Cardiac muscle cell (in vitro differentiated cells and primary cell): ENCODE measurements at places on chromosomes 12 and 14.

GRCh38 chr14:55807881-55808379 lies 227.9 kb downstream of the KTN1 start:
- no peak for DNase-seq

DNA sequence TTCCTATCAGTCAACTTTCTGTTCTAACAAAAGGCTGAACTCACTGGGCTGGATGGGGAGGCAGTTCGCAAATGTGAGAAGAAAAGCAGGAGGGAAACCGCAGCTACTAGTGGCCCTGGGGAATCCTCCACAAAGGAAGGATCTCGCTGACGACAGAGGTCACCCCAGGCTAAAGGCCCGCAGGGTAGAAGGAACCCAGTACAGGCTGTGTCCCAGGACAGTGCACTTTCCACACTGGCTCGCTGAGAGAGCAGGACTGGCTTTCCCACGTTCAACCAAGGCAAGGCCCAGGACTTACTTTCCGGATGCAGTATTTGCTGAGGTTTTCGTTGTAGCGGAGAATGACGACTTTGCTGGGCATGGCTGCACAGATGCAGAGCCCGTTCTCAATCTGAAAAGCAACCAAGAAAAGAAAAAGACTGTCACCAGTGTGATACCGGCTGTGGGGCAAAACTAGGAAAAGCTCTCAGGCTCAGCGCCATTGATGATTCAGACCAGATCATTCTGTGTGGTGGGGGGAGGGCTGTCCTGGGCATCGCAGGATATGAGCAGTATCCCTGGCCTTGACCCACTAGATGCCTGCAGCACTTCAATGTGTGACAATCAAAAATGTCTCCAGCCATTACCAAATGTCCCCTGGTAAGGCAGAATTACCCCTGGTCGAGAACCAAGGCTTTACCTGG lies 36.3 kb downstream of the PRKAB1 start:
- no peak for DNase-seq

DNA sequence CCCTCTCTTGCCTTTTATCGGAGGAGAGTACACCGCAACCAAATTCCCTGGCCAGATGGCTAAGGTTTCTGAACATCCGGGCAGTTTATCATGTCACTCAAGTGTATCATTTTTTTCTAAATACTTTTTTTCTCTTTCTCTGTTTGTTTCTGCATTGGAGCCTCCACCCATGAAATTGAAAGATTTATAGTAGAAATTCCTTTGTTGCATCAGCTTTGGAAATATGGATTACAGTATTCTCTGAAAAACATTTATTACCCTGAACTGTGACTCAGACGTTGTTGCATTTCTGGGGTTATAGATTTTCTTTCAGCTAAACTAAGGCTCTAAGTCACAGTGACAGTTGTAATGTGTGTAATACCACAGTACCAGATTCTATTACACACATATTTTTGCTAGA lies 187.0 kb downstream of the SPTSSA start:
- DNase-seq = no peak

DNA sequence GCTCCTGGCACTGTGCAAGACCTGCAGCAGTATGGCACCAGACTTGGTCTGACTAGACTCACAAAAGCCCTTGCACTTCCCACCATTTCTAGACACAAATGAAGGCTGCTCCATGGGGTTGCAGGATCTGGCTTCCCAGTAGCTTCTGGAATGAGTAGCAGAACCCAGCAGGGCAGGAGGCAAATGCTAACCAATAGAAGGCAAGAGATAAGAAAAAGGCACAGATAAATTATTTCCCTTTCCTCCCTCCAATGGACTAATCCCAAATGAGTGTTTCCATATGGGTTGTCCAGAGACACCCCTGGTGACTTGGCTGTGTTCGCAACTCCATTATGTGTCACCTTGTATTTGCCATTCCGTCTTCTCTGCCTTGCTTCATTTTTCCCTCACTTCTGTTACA lies 49.7 kb downstream of the KIF21A start:
- no peak for DNase-seq

- DNase-seq = no peak
Measured at GRCh38 chr14:58972233-58973017, 216.0 kb upstream of the DAAM1 start.

GRCh38 chr12:106883426-106883825 lies 72.3 kb upstream of the TMEM263 start:
- DNase-seq = no peak

DNA sequence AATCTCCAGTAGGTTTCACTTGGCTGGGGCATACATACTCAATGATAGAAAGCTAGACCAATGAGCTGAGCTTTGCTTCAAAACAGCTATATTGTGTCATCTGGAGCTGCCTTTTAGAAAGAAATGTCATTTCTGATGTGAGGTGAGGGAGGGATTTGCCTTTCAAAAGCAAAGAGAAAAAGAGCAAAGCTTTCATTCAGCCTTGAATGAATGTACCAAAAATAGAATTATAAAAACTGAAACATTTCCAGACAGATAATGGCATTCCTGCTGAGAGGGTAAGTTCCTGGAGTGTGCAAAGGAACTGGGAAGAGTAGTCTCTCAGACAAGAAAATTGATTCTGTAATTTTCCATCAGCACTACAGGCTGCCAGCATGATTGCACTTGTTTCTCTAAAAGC lies 710.0 kb downstream of the LRFN5 start:
- no peak for DNase-seq

- DNase-seq = no peak
Measured at GRCh38 chr14:92360651-92361370, 37.8 kb downstream of the SLC24A4 start.

DNA sequence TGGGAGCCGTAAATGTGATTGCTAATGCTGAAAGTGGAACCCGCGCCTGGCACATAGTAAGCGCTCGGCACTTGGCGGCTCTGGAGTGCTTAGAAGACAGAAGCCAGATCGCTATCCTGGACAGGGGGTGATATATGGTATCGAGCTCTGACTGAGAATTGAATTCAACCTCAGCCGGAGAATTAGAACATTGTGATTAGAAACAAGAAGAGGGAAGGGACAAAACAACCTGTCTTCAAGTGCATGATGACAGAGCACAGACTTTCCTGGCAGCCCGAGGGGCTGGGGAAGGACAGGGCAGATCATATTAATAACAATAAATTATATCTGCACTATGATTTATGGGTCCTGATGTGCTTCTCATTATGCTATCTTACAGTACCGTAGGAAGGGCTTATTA lies 66.9 kb upstream of the TBX3 start:
- DNase-seq = no peak

DNA sequence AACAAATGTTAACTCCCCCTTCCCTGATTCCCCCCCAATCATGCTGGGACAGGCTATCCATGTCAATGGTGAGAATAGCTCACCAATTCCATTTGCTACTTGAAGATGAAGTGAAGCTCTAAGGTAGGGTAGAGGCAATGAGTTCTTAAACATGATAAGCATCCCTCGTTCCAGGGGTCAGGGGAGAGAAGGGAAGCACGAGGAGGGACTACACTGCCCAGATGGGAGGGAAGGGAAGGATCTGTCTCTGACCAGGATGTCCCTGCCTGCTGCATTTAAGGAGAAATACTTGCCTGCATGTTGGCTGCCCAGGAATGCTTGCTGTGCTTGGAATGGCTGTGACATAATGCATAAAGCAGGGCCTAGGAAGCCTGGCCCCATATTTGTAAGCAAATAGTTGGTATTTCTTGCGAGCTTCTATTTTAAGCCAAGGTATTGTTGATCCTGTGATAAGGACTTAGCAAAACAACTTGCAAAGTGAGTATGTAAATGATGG lies 155.1 kb downstream of the CEP83 start:
- DNase-seq = peak; percentile 21

GRCh38 chr12:127176804-127177203 lies 1090.2 kb upstream of the TMEM132C start:
- DNase-seq = no peak

DNA sequence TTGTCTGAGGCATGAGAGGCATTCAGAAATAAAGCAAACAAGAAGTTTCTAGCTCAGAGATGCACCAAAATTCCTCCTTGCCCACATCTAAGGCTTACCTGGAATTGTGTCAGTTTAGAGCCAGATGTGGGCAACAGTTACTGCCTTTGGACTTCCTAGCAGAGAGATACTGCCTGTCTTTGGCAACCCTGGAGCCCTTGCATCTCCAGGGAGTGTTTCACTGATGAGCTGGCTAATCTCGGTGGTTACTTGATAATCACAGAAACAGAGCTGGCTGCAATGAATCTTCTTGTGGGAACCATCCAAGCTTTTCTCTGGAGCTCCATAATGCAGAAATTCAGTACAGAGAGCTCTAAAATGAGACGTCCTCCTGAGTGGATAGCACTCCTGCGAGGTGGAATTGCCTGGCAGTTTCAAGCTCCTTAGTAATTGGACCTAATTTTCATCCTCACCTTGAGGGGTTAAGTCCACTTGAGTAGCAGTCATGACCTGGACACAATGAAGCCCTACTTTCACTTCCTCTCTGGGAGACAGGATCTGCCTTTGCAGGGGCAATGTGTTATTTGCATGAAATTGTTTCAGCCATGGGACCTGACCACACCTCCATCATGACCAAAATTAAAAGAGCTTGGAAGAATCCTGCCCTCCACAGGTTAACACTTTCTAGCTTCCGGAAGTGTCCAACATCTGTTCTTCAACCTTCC lies 108.8 kb upstream of the ARHGAP5 start:
- no peak for DNase-seq

GRCh38 chr14:104361101-104361591 lies 218.4 kb upstream of the C14orf180 start:
- DNase-seq = no peak

- DNase-seq = no peak
Measured at GRCh38 chr12:128798571-128799341, 25.0 kb downstream of the SLC15A4 start.

DNA sequence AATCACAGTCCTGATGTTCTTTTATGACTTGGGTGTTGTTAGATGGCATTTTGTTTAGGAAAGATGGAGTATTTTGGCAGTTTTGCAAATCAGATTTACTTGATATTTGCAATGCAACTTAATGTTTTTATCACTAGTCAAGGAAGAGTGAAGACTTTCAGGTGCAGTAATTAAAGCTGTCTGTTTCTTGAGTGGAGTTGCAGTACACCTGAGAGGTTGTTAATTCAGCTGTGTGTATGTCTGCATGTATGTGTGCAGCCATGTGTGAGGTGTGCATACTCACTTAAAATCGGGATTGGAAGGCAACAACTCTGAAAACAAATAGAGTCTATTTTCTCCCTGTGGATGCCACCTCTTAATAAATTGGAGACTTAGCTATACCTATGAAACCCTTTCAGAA lies 94.5 kb downstream of the RMST start:
- DNase-seq = no peak

DNA sequence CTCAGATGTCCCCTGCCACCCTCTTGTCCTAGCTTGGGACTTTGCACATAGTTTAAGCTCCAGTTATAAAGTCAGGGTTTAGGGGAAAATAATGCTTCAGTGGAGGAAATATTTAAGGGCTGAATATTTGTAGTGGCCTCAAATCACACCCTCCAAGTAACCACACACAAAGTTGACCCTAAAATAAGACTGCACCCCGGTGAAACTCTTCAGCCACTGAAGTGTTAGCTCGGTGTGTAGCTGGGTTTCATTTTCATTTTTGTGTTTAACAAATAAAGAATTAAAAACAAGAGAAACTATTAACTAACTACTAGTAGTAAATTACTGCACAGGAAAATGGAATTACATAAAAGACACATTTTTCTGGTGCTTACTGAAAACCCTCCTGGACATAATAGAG lies 14.8 kb upstream of the BCL11B start:
- no peak for DNase-seq

- DNase-seq = no peak
Measured at GRCh38 chr14:22190411-22191191, 398.4 kb downstream of the DAD1 start.

DNA sequence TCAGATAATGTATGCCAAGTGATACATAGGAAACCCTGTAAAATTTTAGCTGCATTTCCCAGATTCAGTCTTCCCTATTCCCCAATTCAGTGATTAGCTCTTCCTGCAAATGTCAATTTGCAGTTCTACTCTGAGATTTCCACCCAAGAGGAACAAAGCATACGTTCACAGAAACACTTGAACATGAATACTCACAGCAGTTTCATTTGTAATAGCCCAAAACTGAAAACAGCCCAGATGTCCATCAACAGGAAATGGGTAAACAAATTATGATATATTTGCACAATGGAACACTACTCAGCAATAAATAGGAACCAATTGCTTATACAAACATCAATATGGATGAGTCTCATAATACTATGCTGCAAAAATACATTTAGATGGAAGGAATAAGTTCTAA lies 194.2 kb downstream of the GXYLT1 start:
- no peak for DNase-seq

- DNase-seq = no peak
Measured at GRCh38 chr12:34294671-34295365, 272.5 kb downstream of the ALG10 start.

- DNase-seq = no peak
Measured at GRCh38 chr12:66636771-66637170, 42.1 kb downstream of the GRIP1 start.

GRCh38 chr12:124609041-124609989 lies 41.9 kb upstream of the NCOR2 start:
- DNase-seq = no peak

GRCh38 chr12:93025145-93026103 lies 96.3 kb upstream of the EEA1 start:
- DNase-seq = peak; percentile 85

- DNase-seq = no peak
Measured at GRCh38 chr12:46438719-46439319, 66.2 kb upstream of the SLC38A2 start.

GRCh38 chr14:76936483-76936882 lies 92.0 kb downstream of the IRF2BPL start:
- no peak for DNase-seq

DNA sequence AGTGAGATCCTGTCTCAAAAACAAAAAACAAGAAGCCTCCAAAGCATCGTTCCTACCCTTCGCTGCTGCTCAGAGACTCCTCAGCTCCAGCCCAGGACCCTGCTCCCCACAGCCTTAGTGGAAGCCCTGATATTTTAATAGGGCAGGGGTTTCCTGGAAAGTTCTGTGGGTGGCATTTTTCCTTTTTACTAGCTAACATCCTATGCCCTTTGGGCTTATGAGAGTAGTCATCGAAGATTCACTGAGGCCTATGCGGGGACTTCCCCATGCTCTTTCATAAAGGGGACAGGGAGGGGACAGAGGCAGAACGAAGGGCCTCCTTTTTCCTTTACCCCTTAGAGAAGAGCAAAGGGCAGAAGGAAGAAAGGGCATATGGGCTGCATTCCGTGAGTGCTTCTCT lies 8.3 kb downstream of the LAG3 start:
- no peak for DNase-seq

GRCh38 chr12:29609431-29610215 lies 112.1 kb upstream of the OVCH1 start:
- DNase-seq = peak; percentile 61

DNA sequence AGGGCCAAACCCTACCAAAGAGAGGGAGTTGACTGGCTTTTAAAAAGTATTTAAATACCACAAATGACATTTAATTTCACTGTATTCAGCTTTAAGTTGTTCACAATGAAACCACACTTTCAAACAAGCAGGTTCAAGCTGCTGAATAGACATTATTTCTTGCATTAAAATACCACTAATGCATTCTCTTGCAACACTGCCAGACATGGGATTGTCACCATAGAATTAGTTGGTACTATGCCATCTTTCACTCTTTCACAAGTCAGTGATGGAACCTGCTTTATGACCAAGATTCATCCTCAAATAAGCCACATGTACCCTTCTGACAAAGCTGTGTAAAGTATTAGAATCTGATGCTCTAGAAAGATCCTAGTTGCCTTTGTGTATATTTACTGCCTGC lies 239.4 kb downstream of the PAWR start:
- no peak for DNase-seq

GRCh38 chr12:78290606-78291345 lies 460.1 kb downstream of the NAV3 start:
- DNase-seq = peak; percentile 83

- no peak for DNase-seq
Measured at GRCh38 chr14:50049093-50049492, 67.3 kb downstream of the VCPKMT start.

GRCh38 chr14:68084256-68084655 lies 264.7 kb downstream of the RAD51B start:
- DNase-seq = peak; percentile 44
